ENCODE measurements at places on chromosomes 2 and 18.

GRCh38 chr18:9188359-9189231 is 52.0 kb downstream of the ANKRD12 start:
- H3K36me3 ChIP-seq = peaks cover 29% of the 10 kb centered on the region
- no peaks in the 10 kb centered on the region for H3K27me3 ChIP-seq
- no peak for DNase-seq

GRCh38 chr2:66699793-66700676 is 265.1 kb downstream of the MEIS1 start:
- no peak overlapping the region for H3K27ac ChIP-seq
- no peaks in the 10 kb centered on the region for H3K27me3 ChIP-seq
- H3K4me1 ChIP-seq = no peaks in the 10 kb centered on the region
- DNase-seq = no peak
- H3K4me3 ChIP-seq = no peak overlapping the region

- H3K4me3 ChIP-seq = no peak overlapping the region
- no peak overlapping the region for H3K27ac ChIP-seq
Observed at GRCh38 chr2:180873219-180873618, 107.2 kb upstream of the UBE2E3 start.

DNA sequence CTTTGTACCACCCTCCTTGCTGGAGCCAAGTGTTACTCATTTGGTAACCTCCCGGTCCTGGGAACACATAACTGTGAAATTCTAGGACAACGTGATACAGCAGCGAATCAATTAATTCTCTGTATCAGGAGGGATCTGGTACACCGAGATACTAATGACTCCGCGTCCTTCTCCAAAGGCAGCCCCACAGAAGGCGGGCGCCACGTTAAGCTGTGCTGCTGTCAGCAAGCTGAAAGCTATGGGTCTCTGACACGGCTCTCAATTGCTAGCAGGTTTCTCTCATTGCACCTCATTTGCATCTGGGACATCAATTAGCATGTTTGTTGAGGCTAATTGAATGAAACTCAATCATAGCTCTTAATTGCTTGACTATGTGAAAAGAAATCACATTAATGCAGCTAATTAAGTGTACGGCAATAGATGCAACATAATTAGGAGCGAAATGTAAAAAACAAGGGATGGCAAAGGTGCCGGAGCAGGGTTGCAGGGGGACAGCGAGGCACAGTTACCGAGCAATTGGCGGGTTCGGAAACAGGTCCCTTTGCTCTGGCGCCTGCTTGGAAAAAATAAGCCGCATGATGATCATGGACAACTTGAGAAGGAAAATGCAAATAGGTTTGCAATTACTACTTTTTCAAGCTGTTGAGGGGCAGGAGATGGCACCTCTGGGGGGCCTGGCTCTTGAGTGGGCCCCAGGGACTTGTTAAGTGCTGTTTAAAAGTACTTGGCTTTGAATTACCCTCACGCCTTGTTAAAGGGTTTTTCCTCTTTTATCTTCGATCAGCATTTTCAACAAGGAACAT is 264.2 kb downstream of the GBX2 start:
- H3K36me3 ChIP-seq = no peaks in the 10 kb centered on the region
- H3K4me3 ChIP-seq = no peak overlapping the region
- DNase-seq = no peak
- no peak overlapping the region for H3K27ac ChIP-seq

GRCh38 chr18:45553723-45554388 is 61.4 kb upstream of the SLC14A2 start:
- no peaks in the 10 kb centered on the region for H3K4me1 ChIP-seq
- no peak for DNase-seq
- H3K36me3 ChIP-seq = no peaks in the 10 kb centered on the region
- H3K27me3 ChIP-seq = no peaks in the 10 kb centered on the region

GRCh38 chr18:21933931-21934765 is 193.6 kb downstream of the MIB1 start:
- H3K36me3 ChIP-seq = no peaks in the 10 kb centered on the region
- no peaks in the 10 kb centered on the region for H3K27me3 ChIP-seq
- H3K27ac ChIP-seq = no peak overlapping the region

DNA sequence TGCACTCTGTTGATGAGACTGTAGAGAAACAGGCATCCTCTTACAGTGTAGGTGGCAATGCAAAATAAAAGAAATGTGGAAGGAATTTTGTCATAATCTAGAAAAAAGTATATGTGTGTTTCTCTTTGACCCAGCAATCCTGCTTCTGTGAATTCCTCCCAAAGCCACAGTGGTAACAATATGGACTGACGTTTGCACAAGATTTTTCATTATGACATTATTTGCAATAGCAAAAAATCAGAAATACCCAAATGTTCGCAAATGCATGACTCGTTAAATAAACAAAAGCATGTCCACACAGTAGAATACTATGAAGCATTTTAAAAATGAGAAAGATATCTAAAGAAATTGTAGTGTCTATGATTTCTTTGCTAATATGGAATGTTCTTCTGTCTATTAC is 255.2 kb upstream of the NRP2 start:
- no peak for DNase-seq
- H3K4me1 ChIP-seq = no peaks in the 10 kb centered on the region
- no peaks in the 10 kb centered on the region for H3K36me3 ChIP-seq
- H3K27ac ChIP-seq = no peak overlapping the region

DNA sequence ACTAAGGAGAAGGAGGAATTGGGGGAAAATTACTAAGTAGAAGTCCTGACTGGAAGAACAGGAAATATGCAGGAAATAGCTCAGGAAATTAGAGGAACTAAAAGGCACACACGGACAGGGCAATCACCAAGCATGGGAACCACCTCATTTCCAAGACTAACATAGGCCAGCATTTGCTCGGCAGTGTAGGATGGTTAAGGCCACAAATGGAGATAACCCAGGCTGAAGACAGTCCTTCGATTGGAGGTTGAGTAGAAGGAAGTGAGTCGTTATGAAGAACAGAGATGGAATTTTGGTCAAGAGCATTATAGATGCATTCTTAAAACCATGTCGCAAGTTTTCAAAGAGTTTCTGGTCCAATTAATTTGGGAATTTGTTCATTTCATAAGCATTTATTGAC is 401.4 kb downstream of the ALK start:
- no peak overlapping the region for H3K4me3 ChIP-seq
- H3K36me3 ChIP-seq = no peaks in the 10 kb centered on the region
- H3K27ac ChIP-seq = no peak overlapping the region
